ENCODE measurements at places on chromosomes 7 and 10.

DNA sequence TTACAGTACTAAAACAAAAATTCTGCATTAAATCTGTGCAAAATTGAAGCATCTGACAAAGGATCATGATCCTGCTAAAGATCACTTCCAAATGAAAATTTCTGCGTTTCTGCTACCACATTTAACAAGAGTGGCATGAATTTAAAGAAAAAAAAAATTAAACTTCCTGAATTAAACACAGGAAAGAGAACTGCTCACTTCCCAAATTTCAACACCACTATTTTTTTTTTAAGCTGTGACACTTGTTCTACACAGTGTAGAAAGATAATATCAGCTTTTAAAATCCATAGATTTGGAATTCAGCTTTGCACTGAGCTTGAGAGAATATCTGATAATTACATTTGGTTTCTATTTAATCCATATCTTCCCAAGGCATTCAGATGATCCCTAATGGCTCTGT lies 73.6 kb downstream of the EPC1 start:
- no peak for DNase-seq

DNA sequence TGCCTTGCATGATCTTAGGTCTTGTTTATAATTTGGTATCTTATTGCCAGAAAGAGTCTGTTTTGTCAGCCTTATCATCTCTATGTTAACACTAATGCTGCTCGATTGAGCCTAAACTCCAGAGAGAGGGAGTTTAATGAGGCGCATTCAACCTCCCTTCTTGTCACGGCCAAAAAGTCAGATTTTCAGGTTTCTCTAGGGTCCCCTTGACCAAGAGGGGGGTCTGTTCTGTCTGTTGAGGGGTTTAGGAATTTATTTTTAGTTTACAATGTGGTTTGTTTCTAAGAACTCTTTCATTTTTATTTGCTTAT lies 285.7 kb upstream of the VWC2 start:
- no peak for DNase-seq

GRCh38 chr7:26185844-26186180 lies 14.7 kb downstream of the HNRNPA2B1 start:
- no peak for DNase-seq

DNA sequence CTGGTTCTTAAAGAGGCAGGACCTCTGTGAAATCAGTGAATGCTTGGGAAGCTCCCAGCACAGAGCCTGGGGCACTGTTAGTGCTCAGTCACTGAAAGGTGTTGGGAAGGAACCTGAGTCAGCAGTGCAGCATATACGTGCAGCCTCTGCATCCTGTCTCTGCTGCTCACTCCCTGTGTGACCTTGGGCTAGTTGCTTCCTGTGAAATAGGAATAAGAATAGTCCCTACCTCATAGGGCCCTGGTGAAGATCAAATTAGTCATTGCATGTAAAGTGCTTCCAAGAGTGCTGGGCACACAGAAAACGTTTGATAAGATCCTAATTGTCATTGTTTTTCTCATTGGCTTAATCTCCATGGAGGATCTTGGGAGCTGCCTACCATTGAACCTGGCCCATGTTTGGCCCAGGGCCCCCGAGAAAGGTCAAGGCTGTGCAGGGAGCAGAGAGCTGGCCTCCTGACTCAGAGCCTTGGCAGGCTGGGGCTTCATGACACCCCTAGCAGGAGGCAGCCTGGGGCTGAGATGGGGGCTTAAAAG lies 73.3 kb upstream of the COL13A1 start:
- DNase-seq: no peak

All from stimulated activated CD4-positive, alpha-beta T cell treated with anti-CD3 and anti-CD28 coated beads, Interleukin-15, amount 100 ng/mL, for 1 hour (primary cell).